ENCODE measurements at places on chromosomes 6 and 20. TPM values are rescaled to one million over a fixed set of nuclear protein-coding genes. Genes with fewer than 3 reads are reported as not detected.

DNA sequence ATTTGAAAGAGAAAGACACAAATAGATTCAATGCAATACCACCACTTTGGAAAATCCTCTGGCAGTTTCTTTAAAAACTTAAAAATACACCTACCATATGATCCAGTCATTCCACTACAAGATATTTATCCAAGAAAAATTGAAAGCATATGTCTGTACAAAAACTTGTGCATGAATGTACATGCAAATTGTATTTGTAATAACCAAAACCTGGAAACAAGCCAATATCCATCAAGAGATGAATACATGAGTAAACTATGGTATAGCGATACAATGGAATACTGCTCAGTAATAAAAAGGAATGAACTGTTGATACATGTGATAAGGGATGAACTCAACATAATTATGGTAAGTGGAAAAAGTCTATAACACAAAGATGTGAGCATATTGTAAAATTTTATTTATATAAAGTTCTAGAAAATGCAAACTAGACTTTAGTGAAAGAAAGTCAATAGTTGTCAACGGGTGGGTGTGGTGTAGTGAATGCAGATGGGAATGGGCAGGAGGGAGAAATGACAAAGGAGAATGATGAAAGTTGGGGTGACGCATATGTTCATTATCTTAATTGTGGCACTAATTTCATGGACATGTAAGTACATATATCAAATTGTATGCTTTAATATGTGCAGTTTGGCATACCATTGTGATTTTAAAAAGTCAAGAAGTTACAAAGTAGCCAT is 347.5 kb downstream of the SAMD5 start:
- ATAC-seq = no peak
- no peaks in the 10 kb centered on the region for H3K4me1 ChIP-seq
- H3K4me3 ChIP-seq = no peak overlapping the region

DNA sequence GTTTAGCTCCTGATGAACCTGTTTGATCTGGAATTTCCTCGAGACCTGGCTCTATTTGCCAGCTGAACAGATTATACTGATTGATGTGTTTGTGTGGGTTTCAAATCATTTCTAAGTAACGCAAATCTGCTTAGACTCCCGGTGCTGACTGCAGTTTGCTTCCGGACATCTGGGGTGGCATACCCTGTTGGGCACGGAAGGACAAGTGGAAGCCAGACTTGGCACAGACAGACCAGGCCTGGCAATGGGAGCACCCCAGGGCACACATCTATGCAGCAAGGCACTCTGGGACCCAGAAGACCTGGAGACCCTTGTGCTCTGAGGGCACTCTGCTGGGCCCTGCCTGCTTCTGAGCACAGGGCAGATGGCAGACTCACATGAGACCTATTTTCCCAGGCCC is 433.7 kb upstream of the CHD6 start:
- H3K4me3 ChIP-seq = no peak overlapping the region
- ATAC-seq = no peak
- H3K27ac ChIP-seq = no peak overlapping the region
- H3K4me1 ChIP-seq = no peaks in the 10 kb centered on the region
- H3K36me3 ChIP-seq = no peaks in the 10 kb centered on the region
- H3K27me3 ChIP-seq = peaks cover 8% of the 10 kb centered on the region

The KIAA1755 gene
- 14.7 TPM for total RNA-seq

The CDKAL1 gene
- 17.9 TPM for total RNA-seq

- no peak overlapping the region for H3K27ac ChIP-seq
- peak; percentile 7 for ATAC-seq
- no peaks in the 10 kb centered on the region for H3K36me3 ChIP-seq
- no peaks in the 10 kb centered on the region for H3K4me1 ChIP-seq
Observed at GRCh38 chr6:107235511-107235910, 120.2 kb upstream of the BEND3 start.

DNA sequence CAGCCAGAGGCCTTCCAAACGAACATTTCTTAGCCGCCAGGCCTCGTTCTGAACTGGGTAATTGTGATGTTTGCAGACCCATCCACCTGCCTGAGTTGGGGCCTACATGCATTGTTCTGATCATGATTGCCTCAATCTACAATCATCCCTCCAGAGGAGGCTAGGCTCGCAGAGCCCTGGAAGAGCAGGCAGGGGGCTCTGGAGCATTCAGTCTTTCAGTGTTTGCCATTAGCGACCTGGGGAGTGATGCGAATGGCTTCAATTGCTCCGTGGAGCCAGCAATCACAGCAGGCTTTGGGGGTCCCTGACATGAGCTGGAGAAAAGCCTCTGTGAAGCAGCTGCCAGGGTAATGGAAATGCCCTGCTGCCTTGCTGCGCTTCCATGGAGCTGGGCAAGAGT is 22.0 kb downstream of the SNAP25 start:
- H3K4me3 ChIP-seq = no peak overlapping the region
- no peaks in the 10 kb centered on the region for H3K4me1 ChIP-seq
- H3K27ac ChIP-seq = no peak overlapping the region
- ATAC-seq = no peak

GRCh38 chr6:157312757-157313156 is 10.6 kb downstream of the TMEM242 start:
- peaks cover 22% of the 10 kb centered on the region for H3K4me1 ChIP-seq
- no peak for ATAC-seq
- H3K4me3 ChIP-seq = no peak overlapping the region
- H3K36me3 ChIP-seq = peaks cover 34% of the 10 kb centered on the region
- no peaks in the 10 kb centered on the region for H3K27me3 ChIP-seq
- H3K27ac ChIP-seq = no peak overlapping the region

GRCh38 chr6:127459231-127459641 is at the start of gene KIAA0408:
TSS of gene KIAA0408 (minus strand) at chr6:127459389. CDS start at chr6:127453981, 5,408 bp downstream.
- peak within 1 kb of the TSS; percentile 100 for H3K4me3 ChIP-seq
- ATAC-seq = peak; percentile 97
- H3K36me3 ChIP-seq = no peaks in the 10 kb centered on the region
- H3K27me3 ChIP-seq = no peaks in the 10 kb centered on the region
- peaks cover 6% of the 10 kb centered on the region for H3K4me1 ChIP-seq

DNA sequence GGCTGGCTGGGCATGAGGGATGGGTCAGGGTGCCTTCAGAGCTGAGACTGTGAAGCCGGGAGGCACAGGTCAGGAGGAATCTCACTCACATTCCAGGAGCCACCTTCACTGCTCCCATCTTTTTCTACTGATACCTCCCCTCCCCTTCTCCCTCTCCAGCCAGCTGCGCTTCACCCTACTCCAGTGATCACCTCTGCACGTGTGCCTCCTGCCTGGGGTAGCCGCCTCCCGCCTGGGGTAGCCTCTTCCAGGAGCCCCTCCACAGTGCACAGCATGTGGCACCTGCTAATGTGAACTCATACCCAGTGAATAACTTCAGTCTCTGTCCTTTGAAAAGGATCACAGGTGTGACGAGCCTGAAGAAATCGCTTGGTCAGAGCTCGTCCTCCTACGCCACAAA is 232.6 kb downstream of the TMEM242 start:
- no peaks in the 10 kb centered on the region for H3K27me3 ChIP-seq
- H3K4me1 ChIP-seq = peaks cover 38% of the 10 kb centered on the region
- no peak overlapping the region for H3K4me3 ChIP-seq
- no peak for ATAC-seq
